CD4-positive, alpha-beta T cell (primary cell): ENCODE measurements at places on chromosomes 5 and 9.

DNA sequence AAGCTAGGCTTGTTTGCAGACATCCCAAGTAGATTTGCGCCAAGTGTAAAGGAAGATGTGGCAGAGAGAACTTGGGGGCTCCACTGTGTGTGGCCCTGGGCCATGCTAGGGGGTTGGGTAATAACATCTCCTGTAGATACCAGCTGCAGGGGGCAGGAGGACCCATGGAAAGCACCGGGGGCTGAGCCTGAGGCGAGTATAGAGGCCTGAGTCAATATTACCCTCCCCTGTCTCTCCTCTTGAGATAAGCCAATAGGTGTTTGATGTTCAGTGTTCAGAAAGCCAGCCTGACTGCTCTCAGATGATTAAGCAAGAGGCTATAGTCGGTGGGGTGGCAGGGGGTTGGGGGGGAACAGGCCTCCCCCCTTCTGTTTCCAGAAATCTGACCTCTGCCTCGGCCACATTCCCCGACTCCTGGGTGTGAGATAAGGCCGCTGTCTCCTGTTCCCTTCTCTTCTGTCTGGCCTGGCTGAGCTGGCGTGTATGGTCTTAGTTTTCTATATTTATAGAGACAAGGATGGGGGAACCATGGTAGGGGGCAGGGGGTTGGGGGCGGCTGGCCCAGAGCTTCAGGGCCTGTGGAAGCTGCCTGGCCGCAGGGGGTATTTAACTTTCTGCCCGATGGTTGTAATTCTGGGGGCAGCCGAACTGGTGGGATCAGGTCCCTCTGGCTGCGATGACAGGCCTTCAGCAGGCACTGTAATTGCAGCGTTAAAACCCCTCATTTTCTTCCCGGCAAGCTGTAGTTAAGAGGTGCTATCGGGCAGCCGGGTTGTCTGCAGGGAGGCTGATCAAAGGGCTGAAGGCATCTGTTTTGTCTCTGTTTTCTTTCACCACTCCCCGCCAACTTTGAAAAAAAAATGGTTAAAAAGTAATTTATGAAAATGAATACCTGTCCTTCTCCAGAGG lies 292.0 kb downstream of the NSG2 start:
- no peak for DNase-seq

DNA sequence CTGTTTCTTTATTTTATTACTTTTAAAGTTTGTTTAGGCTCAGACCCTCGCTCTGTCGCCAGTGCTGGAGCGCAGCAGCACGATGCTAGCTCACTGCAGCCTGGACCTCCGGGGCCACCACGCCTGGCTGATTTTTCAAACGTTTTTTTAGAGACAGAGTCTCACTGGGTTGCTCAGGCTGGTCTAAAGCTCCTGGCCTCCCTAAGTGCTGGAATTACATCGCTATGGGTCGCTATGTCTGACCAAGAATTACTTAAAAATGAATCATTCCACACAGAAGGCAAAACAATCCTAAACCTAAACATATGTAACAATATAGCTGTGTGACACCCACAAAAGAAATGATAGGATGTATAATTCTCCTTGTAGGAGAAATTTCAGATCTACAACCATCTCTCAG lies 86.9 kb upstream of the SIMC1 start:
- DNase-seq = no peak

GRCh38 chr5:1634337-1634661 lies 110.5 kb upstream of the LPCAT1 start:
- no peak for DNase-seq

- no peak for DNase-seq
Observed at GRCh38 chr5:66527478-66528035, 68.6 kb upstream of the MAST4 start.

- peak; percentile 6 for DNase-seq
Observed at GRCh38 chr5:56323505-56323904, 90.4 kb upstream of the ANKRD55 start.

- DNase-seq = no peak
Observed at GRCh38 chr5:113776832-113777525, 263.5 kb downstream of the YTHDC2 start.

DNA sequence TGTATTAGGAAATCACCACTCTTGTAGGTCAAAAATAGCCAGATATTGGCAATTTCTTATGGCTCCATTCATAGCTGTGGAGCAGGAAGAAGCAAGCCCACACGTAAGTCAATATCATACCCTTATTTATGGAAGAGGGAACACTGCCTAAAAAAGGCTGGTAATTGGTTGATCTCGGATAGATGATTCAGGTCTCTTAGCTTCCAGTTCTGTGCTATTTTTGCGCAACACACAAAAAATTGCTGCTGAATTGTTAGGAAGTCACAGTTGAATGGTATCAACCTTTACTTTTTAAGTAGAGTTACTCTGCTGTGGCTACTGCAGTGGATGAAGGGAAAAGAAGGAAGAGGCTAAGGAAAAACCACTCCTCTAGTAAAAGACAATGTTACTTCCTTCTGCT lies 168.8 kb downstream of the ARHGAP26 start:
- no peak for DNase-seq

DNA sequence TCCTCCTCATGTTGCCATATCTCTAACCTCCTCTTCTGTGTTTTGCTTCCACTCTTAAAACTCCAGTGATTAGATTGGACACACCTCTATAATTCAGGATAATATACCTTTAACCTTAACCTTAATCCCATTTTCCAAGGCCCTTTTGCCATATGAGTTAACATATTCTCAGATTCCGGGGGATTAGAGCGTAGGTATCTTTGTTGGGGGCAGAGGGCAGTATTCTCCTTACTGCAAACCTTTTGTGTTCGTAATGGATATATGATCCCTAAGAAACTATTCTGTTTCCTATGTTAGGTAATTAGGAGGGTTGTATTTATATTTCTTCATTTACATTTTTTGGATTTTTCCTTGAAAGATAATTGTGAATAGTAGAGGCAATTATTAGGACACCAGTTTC lies 99.5 kb downstream of the VPS13A start:
- DNase-seq = no peak

- no peak for DNase-seq
Observed at GRCh38 chr5:117761186-117761585, 1186.6 kb upstream of the SEMA6A start.

GRCh38 chr5:130213607-130214006 lies 309.3 kb downstream of the CHSY3 start:
- no peak for DNase-seq

GRCh38 chr5:146048994-146049703 lies 56.2 kb downstream of the PLAC8L1 start:
- peak; percentile 24 for DNase-seq

DNA sequence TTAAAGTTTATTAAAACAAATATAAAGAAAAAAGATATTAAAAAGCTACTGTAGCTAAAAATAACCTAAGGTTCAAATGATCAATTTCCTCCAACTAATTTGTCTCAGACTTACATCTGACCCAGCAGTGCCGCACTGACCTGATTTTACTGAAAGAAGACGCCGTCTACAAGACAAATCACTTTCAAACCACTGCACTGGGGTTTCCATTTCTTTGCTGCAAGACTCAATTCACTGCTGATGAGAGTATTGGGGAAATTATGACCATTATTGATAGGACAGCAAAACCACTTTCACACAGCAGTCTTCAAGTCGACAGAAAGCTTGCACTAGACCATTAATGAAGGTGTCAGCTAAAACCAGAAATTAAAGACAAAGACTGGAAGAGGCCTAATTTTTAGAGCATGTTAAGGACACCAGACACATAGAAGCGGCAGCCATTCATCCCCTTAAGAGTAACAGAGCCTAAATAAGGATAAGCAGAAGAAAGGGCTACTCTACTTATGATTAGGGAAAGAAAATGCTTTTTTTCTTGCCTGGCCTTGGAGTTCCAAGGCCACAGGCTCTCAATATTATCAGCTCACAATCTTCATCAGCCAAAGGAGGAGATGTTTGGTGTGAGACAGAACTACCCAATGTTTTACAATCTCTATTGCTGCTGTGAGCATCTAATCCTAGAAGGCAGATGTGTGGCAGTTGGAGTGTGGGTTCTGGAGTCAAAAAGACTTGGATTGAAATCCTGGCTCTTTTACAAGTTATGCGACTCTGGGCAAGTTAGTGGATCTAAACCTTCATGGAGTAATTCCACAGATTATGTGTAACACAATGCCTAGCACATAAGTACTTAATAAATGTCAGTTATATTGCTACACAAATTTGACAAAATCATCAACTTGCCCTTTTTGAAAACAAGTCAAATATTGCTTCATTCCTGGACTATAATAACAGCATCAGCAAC lies 190.7 kb downstream of the MAPKAP1 start:
- DNase-seq = no peak

DNA sequence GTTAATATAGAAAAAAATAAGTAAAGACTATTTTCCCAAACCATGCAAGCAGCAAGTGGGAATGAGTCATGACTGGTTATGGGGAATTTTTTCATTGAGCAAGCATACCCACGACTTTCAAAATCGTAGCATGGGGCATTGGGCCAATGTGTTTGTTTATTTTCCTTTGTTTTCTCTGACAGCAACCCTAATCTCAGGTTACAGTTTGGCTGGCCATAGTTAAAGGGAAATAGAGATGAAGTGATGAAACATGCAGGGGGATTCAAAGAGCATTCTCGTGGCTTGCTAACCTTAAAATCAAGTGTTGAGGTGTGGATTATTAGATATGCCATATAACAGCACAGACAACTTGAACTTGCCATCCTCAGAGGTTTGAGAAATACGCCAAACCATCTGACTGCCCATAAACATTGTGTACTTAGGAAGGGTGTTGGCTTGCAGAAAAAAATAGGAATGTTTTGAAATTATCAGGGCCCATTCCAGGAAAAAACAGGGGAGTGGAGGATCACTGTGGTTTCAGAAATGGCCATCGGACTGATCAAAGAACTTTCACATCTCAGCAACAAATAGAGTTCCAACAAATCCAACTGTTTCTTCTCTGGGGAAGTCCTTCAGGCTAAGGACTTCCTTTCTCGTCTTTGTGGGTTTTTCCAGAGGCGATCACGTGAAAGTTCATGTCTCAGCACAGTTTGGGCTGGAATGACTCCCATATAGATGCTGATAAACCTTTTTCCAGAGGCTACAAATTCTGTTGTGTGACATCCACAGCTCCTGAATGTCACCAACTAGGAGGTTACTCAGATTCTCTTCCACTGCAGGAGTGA lies 259.1 kb downstream of the SYK start:
- no peak for DNase-seq

DNA sequence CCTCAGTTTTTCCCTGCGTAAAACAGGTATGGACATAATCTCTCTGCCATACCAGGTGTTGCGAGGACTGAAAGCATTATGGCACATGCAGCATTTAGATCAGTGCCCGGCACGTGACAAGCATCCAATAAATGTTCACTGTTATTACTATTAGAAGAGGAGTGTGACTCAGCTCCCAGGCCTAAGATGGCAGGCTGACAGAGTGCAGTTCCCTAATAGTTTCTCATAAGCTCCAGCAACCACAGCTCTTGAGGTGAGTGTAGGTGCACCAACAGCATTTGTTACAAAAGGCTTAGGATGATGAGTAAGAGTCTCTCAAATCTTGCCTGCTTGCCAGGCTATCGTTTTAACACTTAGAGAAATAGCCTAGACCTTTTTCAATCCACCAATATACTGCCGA lies 28.9 kb upstream of the GLIS3 start:
- no peak for DNase-seq

- DNase-seq = no peak
Observed at GRCh38 chr5:108481355-108481931, 99.5 kb upstream of the FBXL17 start.

GRCh38 chr9:1929722-1930244 lies 85.4 kb upstream of the SMARCA2 start:
- DNase-seq = no peak

GRCh38 chr5:87944553-87945285 lies 323.9 kb downstream of the TMEM161B start:
- DNase-seq = no peak

DNA sequence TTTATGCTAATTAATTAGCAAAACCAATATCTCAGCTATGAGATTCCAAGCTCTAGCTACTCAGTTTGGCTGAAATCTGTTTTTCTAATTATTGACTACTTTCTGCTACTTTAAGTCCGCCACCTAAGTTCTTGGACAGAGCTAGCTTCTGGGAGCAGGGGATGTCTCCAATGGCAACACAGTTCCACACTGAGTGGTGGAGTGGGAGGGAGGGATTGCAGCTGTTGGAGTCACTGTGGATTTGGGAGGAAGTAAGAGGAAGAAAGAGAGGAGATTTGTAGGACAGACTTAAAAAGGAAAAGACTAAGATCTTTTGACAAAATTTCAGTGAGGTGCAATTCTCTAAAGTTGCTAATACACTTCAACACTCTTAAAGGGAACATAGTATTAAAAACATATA lies 450.8 kb downstream of the NFIB start:
- DNase-seq = no peak

DNA sequence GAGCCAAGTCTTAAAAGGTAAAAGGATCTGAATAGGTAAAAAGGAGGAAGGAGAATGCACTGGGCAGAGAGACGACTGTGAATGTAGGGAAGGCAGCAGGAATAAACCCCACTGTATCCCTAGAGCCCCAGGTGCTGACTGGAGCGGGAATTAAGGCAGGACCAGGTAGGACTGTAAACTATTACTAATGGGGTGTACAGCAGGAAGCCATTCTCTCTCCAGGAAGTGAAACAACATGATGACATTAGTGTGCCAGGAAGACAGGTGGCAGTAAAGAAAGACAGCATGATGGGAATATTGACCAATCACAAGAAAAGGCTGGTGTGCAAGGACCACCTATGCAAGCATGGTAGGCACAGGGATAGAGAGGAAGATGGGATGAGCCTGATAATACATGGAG lies 433.0 kb downstream of the DNAH5 start:
- no peak for DNase-seq

GRCh38 chr5:103569313-103570060 lies 6.9 kb upstream of the NUDT12 start:
- DNase-seq = no peak

GRCh38 chr9:76025286-76025685 lies 134.8 kb downstream of the PCSK5 start:
- no peak for DNase-seq

- DNase-seq = no peak
Observed at GRCh38 chr5:109350537-109351270, 59.1 kb downstream of the PJA2 start.

- no peak for DNase-seq
Observed at GRCh38 chr5:5854087-5854486, 431.6 kb downstream of the ICE1 start.

GRCh38 chr5:81657386-81657785 lies 93.5 kb downstream of the SSBP2 start:
- DNase-seq = no peak

GRCh38 chr9:78234810-78235209 lies 1.1 kb upstream of the CEP78 start:
- no peak for DNase-seq

GRCh38 chr5:74201334-74202081 lies 439.0 kb downstream of the ENC1 start:
- no peak for DNase-seq

DNA sequence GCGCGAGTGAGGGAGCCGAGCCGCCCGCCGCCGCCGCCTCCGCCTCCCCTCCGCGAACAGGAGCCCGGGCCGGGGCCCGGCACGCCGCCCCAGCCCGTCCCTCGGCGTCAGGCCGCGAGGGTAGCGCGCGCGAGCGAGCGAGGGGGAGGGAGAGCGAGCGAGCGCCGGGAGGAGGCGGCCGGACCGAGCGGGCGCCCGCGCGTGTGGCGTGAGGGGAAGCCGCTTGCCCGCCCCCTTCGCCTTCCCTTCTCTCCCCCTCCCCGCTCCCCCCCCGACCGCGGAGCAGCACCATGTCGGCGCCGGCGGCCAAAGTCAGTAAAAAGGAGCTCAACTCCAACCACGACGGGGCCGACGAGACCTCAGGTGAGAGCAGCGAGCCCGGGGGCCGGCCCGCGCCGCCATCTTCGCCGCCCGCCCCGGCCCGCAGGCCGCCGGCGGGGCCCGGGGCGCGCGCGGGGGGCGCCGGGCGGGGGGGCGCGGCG lies 312 bp downstream of the SET start:
- DNase-seq = peak; percentile 54
